Body of pancreas (tissue), 4 donors: ENCODE measurements at places on chromosomes 2 and 18. TPM values are rescaled to one million over a fixed set of nuclear protein-coding genes. Genes with fewer than 3 reads are reported as not detected.
A peak's percentile ranks its signal among the peaks of the same experiment; 100 is the strongest.

- H3K4me3 ChIP-seq: no peak overlapping the region
- H3K36me3 ChIP-seq: no peaks in the 10 kb centered on the region
- DNase-seq: no peak
- no peaks in the 10 kb centered on the region for H3K27me3 ChIP-seq
- H3K27ac ChIP-seq: no peak overlapping the region
- no peaks in the 10 kb centered on the region for H3K4me1 ChIP-seq
Observed at GRCh38 chr2:133811409-133812125, 243.3 kb upstream of the NCKAP5 start.

GRCh38 chr18:27871726-27872125 lies 305.2 kb downstream of the CDH2 start:
- no peak overlapping the region for H3K27ac ChIP-seq
- no peak overlapping the region for H3K4me3 ChIP-seq
- DNase-seq: no peak
- no peaks in the 10 kb centered on the region for H3K4me1 ChIP-seq
- no peaks in the 10 kb centered on the region for H3K36me3 ChIP-seq

The RHOB gene
- total RNA-seq: 784 TPM

DNA sequence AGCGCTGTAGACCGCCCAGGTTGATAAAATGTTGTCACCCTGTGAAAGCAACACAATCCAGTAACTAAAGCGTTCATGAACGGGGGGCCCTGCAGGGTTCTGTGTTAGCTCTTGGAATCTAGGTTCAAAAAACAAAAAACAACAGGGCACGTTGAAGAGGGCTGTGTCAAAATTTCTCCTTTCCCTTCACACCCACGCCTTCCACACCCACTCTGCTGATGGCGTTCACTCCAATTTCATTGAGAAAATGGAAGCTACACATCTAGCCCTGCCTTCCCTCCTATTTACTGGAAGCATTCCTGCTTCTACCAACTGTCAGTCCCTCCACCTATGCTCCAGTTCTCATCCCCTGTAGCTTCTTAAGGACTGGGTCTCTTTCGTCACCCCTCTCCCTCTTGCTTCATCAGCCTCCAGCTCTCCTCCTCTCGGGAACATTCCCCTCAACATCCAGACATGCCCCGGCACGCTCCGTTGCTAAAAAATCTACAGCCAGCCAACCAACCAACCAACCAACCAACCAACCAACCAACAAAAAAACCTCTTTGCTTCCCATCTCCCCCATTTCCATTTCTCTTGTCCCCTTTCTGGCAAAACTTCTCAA lies 98.4 kb upstream of the SP3 start:
- no peaks in the 10 kb centered on the region for H3K27me3 ChIP-seq
- no peaks in the 10 kb centered on the region for H3K36me3 ChIP-seq
- H3K4me3 ChIP-seq: no peak overlapping the region
- no peak for DNase-seq
- no peak overlapping the region for H3K27ac ChIP-seq

GRCh38 chr2:53058526-53058925 lies 709.1 kb upstream of the CHAC2 start:
- H3K4me1 ChIP-seq: no peaks in the 10 kb centered on the region
- no peaks in the 10 kb centered on the region for H3K36me3 ChIP-seq
- H3K27ac ChIP-seq: no peak overlapping the region
- no peak overlapping the region for H3K4me3 ChIP-seq
- no peaks in the 10 kb centered on the region for H3K27me3 ChIP-seq

- H3K4me1 ChIP-seq: no peaks in the 10 kb centered on the region
- no peak overlapping the region for H3K27ac ChIP-seq
- DNase-seq: no peak
- H3K4me3 ChIP-seq: no peak overlapping the region
Observed at GRCh38 chr2:74735564-74735963, 81.5 kb downstream of the SEMA4F start.

- H3K27ac ChIP-seq: no peak overlapping the region
- H3K27me3 ChIP-seq: no peaks in the 10 kb centered on the region
- peaks cover 14% of the 10 kb centered on the region for H3K4me1 ChIP-seq
Observed at GRCh38 chr2:127514485-127514884, 11.8 kb downstream of the IWS1 start.

The SLC11A1 gene
- total RNA-seq: 7.3 TPM

The AFTPH gene
- 32.0 TPM for total RNA-seq

GRCh38 chr2:20168727-20169696 lies 55.9 kb downstream of the SDC1 start:
- no peaks in the 10 kb centered on the region for H3K36me3 ChIP-seq
- no peaks in the 10 kb centered on the region for H3K27me3 ChIP-seq
- no peaks in the 10 kb centered on the region for H3K4me1 ChIP-seq
- no peak overlapping the region for H3K4me3 ChIP-seq

The TSPYL6 gene
- total RNA-seq: not detected

GRCh38 chr2:176892676-176893226 lies 319.8 kb upstream of the HNRNPA3 start:
- H3K4me3 ChIP-seq: no peak overlapping the region
- H3K27ac ChIP-seq: no peak overlapping the region
- no peaks in the 10 kb centered on the region for H3K27me3 ChIP-seq

The CCDC85A gene
- 2.3 TPM for total RNA-seq

DNA sequence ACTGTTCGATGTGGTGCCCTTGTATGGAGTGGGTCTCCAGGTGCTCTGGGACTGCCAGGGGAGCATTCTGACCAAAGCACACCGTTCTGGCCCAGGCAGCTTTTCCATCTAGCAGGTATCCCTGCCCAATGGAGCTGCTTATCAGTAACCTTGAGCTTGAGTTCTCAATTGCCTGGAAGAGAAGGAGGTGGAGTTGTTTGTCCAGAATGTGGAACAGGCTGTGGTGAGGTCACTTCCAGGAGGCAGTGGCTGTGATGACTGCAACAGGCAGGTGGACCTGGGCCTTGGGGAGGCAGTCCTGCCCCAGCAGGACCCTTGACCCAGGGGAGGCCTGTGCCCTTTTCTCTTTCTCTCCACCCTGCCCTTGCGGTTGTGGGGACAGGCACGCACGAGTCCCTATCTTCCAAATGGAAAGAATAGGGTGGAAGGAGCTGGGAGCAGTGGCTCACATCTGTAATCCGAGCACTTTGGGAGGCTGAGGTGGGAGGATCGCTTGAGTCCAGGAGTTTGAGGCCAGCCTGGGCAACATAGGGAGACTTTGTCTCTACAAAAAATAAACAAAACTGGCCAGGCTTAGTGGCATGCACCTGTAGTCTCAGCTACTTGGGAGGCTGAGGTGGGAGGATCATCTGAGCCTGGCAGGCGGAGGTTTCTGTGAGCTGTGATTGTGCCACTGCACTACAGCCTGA lies 66.2 kb upstream of the MCFD2 start:
- no peak overlapping the region for H3K4me3 ChIP-seq
- peak; percentile 91 for DNase-seq
- H3K4me1 ChIP-seq: peaks cover 69% of the 10 kb centered on the region
- H3K27me3 ChIP-seq: no peaks in the 10 kb centered on the region

The KRTCAP3 gene
- 25.2 TPM for total RNA-seq

GRCh38 chr18:74184875-74185274 lies 36.6 kb downstream of the TIMM21 start:
- peaks cover 10% of the 10 kb centered on the region for H3K4me1 ChIP-seq
- no peaks in the 10 kb centered on the region for H3K27me3 ChIP-seq
- DNase-seq: no peak
- H3K36me3 ChIP-seq: no peaks in the 10 kb centered on the region
